ENCODE measurements at places on chromosomes 12 and 14. TPM values are rescaled to one million over a fixed set of nuclear protein-coding genes. Genes with fewer than 3 reads are reported as not detected.

RECQL gene
- 32.4 TPM for polyA plus RNA-seq

DNAI7 gene
- polyA plus RNA-seq = 8.0 TPM

SLC4A8 gene
- polyA plus RNA-seq = 2.1 TPM

KLRC2 gene
- polyA plus RNA-seq = 0.60 TPM

CLEC1B gene
- 1.8 TPM for polyA plus RNA-seq

TMX1 gene
- 62.2 TPM for polyA plus RNA-seq
